ENCODE measurements at places on chromosomes 5 and 9. TPM values are rescaled to one million over a fixed set of nuclear protein-coding genes. Genes with fewer than 3 reads are reported as not detected.

The OR13C3 gene
- total RNA-seq, result not detected

The PLGRKT gene
- 38.4 TPM for total RNA-seq

The P4HA2 gene
- 2.8 TPM for total RNA-seq

The SLC6A7 gene
- not detected for total RNA-seq

The FBP2 gene
- 0.21 TPM for total RNA-seq

The PCDHGA8 gene
- total RNA-seq, result 2.2 TPM

DNA sequence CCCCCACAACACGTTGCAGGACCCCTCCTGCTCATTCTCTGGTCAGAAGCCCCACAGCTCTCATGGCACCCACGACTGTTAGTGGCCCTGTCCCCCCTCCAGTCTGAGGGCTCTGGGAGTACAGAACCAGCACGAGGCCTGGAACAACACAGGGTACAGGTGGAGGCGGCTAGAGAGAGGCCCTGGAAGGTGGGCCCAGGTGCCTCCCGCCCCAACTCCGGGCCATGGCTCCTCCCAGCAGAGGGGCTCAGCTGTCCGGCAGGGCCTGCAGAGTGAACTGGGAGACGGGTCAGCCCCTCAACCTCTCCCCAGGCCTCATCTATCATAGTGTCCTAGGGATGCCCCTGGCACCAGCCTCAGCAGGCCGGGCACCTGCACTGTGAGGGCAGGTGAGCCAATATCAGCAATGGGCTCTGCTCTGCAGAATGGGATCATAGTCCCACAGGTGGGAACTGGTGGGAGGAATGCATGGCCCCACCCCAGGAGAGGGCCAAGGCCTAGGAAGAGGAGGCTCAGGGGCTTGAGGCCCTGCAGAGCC, 58.6 kb downstream of the BARX1 start:
- no peak for DNase-seq

- no peak for DNase-seq
Observed at GRCh38 chr5:168434001-168434400, 52.3 kb upstream of the RARS1 start.

GRCh38 chr5:114332925-114333324, 28.9 kb upstream of the KCNN2 start:
- DNase-seq, result no peak

- no peak for DNase-seq
Observed at GRCh38 chr5:2357309-2357708, 394.2 kb downstream of the IRX2 start.

GRCh38 chr5:134577796-134578577, 52.5 kb downstream of the JADE2 start:
- peak; percentile 86 for DNase-seq

GRCh38 chr9:38311382-38312270, 80.9 kb upstream of the ALDH1B1 start:
- no peak for DNase-seq

GRCh38 chr9:127569886-127570401, 42.1 kb upstream of the STXBP1 start:
- DNase-seq, result no peak

- DNase-seq, result peak; percentile 66
Observed at GRCh38 chr9:84953797-84954705, 284.5 kb downstream of the NTRK2 start.

- DNase-seq, result no peak
Observed at GRCh38 chr5:91706785-91707520, 323.8 kb upstream of the ARRDC3 start.

DNA sequence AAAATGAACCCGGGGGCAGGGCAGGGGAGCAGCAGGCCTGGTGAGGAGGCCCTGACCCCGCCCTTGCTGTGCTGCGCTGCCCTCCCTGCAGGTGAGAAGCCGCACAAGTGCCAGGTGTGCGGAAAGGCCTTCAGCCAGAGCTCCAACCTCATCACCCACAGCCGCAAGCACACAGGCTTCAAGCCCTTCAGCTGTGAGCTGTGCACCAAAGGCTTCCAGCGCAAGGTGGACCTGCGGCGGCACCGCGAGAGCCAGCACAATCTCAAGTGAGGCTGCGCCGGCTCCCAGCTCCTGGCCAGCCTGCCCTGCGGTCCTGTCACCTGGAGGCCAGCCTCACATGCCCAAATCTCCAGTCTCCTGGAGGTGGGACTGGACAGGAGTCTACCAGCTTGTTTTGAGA, 12.3 kb downstream of the GFI1B start:
- DNase-seq, result no peak

GRCh38 chr9:130265431-130266235, at the start of gene HMCN2:
Gene HMCN2 (plus strand): TSS chr9:130265760. CDS start chr9:130265879, 119 bp downstream.
- DNase-seq, result no peak

GRCh38 chr9:109481856-109482255, 16.3 kb downstream of the PTPN3 start:
- DNase-seq, result no peak

GRCh38 chr9:95689669-95690068, 172.9 kb upstream of the PTCH1 start:
- DNase-seq, result no peak

GRCh38 chr9:123426406-123426805, 70.4 kb downstream of the CRB2 start:
- no peak for DNase-seq
